ENCODE measurements at places on chromosomes 11 and 22. TPM values are rescaled to one million over a fixed set of nuclear protein-coding genes. Genes with fewer than 3 reads are reported as not detected.

Gene CTNND1
- total RNA-seq: 12.4 TPM

Gene PNPLA5
- not detected for total RNA-seq

Gene TUBA8
- total RNA-seq: 0.47 TPM

Gene OR52E8
- not detected for total RNA-seq

Gene OR10A3
- not detected for total RNA-seq

Gene MRGPRX2
- total RNA-seq: not detected

Gene PKP3
- total RNA-seq: 0.60 TPM

Gene MRGPRE
- not detected for total RNA-seq

GRCh38 chr22:30159561-30160353 lies 79.5 kb downstream of the HORMAD2 start:
- peak overlapping the region; percentile 13 for H3K27ac ChIP-seq
- H3K27me3 ChIP-seq: no peaks in the 10 kb centered on the region
- no peaks in the 10 kb centered on the region for H3K36me3 ChIP-seq
- H3K4me1 ChIP-seq: peaks cover 2% of the 10 kb centered on the region
- H3K4me3 ChIP-seq: no peak overlapping the region

- no peak for DNase-seq
- H3K36me3 ChIP-seq: peaks cover 22% of the 10 kb centered on the region
- peaks cover 75% of the 10 kb centered on the region for H3K4me1 ChIP-seq
Observed at GRCh38 chr11:63877658-63878241, 38.8 kb downstream of the MARK2 start.

DNA sequence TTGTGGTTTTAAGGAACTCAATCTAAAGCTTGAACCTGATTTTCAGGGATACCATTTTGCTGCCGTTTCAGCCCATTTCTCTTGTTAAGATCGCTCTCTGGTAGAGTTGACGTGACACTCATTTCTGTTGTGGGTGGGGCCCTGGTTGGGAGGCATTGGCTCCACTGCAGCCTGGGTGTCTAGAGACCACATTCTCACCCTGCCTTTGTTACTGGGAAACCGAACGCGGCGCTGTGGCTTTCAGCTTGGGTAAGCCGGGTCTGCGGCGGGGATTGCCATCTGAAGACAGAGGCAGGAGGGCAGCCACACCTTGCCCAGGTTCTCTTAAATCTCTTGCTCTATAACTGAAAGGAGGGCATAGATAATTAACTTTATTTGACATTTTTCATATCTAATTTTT lies 3.2 kb downstream of the EHF start:
- H3K27ac ChIP-seq: no peak overlapping the region
- peaks cover 3% of the 10 kb centered on the region for H3K27me3 ChIP-seq
- H3K4me1 ChIP-seq: peaks cover 10% of the 10 kb centered on the region
- H3K36me3 ChIP-seq: no peaks in the 10 kb centered on the region

DNA sequence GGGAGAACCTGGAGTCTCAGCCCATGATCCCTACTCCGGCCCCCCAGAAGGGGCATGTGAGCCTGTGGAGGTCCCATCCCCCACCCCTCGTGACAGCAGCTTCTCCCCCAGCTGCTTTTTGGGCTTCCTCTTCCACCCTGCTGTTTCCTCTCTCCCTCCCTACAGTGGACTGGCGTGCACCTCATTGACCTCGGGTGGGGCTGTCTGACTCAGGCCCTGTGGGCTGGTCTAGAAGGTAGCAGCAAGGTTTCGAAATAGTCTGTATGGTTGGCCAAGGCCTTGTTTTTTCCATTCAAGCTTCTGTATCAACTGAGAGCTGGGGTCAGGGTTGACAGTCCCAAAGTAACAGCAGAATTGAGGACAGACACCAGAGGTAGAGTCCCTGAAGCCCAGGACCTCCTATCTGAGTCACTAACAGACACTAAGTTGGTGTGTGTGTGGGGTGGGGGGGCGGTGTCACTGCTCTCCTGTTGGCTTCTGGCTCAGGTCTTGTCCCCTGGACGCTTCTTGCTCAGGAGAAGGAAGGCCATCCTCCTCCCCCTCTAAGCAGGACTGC lies 7.7 kb downstream of the SLC37A2 start:
- H3K4me1 ChIP-seq: peaks cover 14% of the 10 kb centered on the region
- no peak overlapping the region for H3K4me3 ChIP-seq
- no peak overlapping the region for H3K27ac ChIP-seq
- H3K27me3 ChIP-seq: peaks cover 7% of the 10 kb centered on the region
- DNase-seq: no peak
- no peaks in the 10 kb centered on the region for H3K36me3 ChIP-seq

GRCh38 chr11:50174189-50174588 lies 141.5 kb downstream of the OR4C45 start:
- no peak overlapping the region for H3K27ac ChIP-seq
- no peak for DNase-seq
- no peaks in the 10 kb centered on the region for H3K4me1 ChIP-seq
- no peaks in the 10 kb centered on the region for H3K27me3 ChIP-seq

- H3K27ac ChIP-seq: peak overlapping the region; percentile 75
- H3K36me3 ChIP-seq: no peaks in the 10 kb centered on the region
- no peaks in the 10 kb centered on the region for H3K27me3 ChIP-seq
- peaks cover 26% of the 10 kb centered on the region for H3K4me1 ChIP-seq
- peak overlapping the region; percentile 62 for H3K4me3 ChIP-seq
- peak; percentile 28 for DNase-seq
Observed at GRCh38 chr11:1263010-1263409, 40.1 kb downstream of the MUC5B start.

- no peaks in the 10 kb centered on the region for H3K36me3 ChIP-seq
- no peak overlapping the region for H3K4me3 ChIP-seq
- DNase-seq: peak; percentile 35
- H3K27ac ChIP-seq: no peak overlapping the region
Observed at GRCh38 chr11:125923012-125923579, 18.8 kb downstream of the DDX25 start.

- peak overlapping the region; percentile 81 for H3K4me3 ChIP-seq
- H3K36me3 ChIP-seq: peaks cover 13% of the 10 kb centered on the region
- peak overlapping the region; percentile 73 for H3K27ac ChIP-seq
- peak; percentile 74 for DNase-seq
- peaks cover 86% of the 10 kb centered on the region for H3K4me1 ChIP-seq
Observed at GRCh38 chr11:63888170-63889086, 28.5 kb downstream of the RCOR2 start.

DNA sequence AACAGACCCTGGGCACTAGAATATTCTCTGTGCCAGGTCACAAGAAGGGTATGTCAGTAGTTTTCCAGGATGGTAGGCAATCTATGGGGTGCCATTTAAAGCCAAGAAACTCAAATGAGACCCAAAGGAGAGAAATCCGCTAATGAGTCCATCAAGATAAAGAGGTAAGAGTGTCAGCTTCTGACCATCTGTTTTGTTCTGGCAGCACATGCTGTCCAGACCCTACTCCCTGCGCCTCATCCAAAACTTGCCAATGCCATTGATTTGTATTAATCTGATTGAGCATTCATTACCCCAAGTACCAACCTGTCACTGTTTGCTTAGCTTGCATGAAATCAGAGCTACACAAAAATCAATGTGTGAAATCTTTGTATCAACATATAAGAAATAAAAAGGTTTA lies 229.0 kb downstream of the BLID start:
- no peaks in the 10 kb centered on the region for H3K4me1 ChIP-seq
- no peak overlapping the region for H3K4me3 ChIP-seq
- no peak for DNase-seq
- H3K27ac ChIP-seq: no peak overlapping the region

DNA sequence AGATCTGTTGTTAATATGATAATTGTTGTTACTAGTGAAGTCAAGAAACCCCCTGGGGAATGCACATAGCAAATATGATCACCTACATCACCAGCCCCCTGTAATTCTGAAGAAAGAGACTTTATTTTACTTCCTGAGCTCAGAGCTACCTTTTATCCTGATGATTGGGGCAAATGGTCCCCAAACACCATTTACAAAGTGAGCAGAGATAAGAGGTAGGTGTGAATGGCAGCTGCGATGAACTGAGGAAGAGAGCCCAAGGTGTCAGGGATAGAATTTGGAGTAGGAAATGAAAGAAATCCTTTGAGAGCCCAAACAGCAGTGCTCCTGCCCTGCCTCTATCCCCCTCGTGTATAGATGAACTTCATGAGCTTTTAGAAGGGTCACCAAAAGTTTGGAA lies 69.1 kb downstream of the TENM4 start:
- no peaks in the 10 kb centered on the region for H3K36me3 ChIP-seq
- DNase-seq: no peak
- H3K27me3 ChIP-seq: no peaks in the 10 kb centered on the region
- no peak overlapping the region for H3K27ac ChIP-seq

GRCh38 chr11:88158081-88158480 lies 17.2 kb downstream of the RAB38 start:
- no peak for DNase-seq
- H3K27me3 ChIP-seq: no peaks in the 10 kb centered on the region
- H3K27ac ChIP-seq: no peak overlapping the region
- no peak overlapping the region for H3K4me3 ChIP-seq
- H3K36me3 ChIP-seq: no peaks in the 10 kb centered on the region

DNA sequence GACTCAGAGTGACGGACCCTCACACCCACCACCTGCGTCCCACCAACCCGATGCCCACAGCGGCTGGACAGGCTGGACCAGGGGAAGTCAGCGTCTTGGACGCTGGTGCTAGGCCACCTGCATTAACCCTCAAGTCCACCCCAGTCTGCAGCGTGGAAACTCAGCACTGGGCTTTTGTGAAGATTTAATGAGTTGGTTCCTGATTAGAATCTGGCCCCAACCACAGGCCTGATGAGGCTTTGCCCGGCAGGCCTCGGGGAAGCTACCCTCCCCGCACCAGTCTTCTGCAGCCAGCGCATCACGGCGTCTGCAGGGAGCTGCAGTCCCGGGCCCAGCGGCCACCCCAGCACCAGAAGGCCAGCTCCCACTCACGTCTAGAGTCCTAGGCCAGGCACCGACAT lies 101.0 kb downstream of the BRD1 start:
- no peak for DNase-seq
- no peak overlapping the region for H3K27ac ChIP-seq
- H3K36me3 ChIP-seq: no peaks in the 10 kb centered on the region
- H3K27me3 ChIP-seq: peaks cover 50% of the 10 kb centered on the region
- peaks cover 28% of the 10 kb centered on the region for H3K4me1 ChIP-seq

DNA sequence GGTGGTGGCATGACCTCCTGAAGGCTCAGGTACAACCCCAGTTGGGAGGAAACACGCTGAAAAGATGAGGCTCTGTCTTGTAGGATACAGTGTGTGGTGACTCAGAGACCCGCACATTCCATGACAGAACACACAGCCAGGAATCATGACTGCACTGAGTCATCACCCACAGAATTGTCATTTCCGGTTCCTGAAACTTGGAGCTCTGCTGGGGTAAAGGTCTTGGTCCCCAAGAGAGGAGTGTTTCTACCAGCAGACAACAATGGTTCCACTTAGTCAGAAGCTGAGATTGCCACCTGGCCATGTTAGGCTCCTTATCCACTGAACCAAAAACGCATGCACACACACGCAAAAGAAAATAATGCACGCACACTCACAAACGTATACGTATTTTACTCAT lies 31.5 kb upstream of the CYB5R3 start:
- no peaks in the 10 kb centered on the region for H3K27me3 ChIP-seq
- H3K4me1 ChIP-seq: no peaks in the 10 kb centered on the region
- no peaks in the 10 kb centered on the region for H3K36me3 ChIP-seq
- H3K4me3 ChIP-seq: no peak overlapping the region

- H3K4me1 ChIP-seq: no peaks in the 10 kb centered on the region
- H3K4me3 ChIP-seq: no peak overlapping the region
- H3K27ac ChIP-seq: no peak overlapping the region
Observed at GRCh38 chr22:22228921-22229320, 15.7 kb upstream of the VPREB1 start.

DNA sequence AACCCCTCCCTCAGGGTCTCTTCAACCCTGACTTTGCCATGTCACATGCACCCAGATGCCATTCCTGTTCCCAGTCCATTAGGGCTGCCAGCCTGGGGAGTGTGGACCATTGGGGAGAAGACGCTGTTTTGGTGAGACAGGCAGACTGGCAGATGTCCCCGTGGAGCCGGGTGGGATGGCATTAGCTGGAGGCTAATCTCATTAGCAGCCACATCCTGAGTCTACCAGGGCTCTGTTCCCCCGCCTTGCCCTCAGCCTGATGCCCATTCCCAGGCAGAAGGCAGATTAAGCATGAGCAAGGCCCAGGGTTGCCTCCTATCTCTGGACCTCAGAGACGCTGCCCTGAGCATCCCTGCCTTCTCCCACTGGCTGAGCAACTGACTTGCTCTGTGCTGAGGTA lies 46.4 kb upstream of the ALX4 start:
- H3K36me3 ChIP-seq: no peaks in the 10 kb centered on the region
- H3K4me1 ChIP-seq: no peaks in the 10 kb centered on the region
- peaks cover 13% of the 10 kb centered on the region for H3K27me3 ChIP-seq
- H3K27ac ChIP-seq: no peak overlapping the region

DNA sequence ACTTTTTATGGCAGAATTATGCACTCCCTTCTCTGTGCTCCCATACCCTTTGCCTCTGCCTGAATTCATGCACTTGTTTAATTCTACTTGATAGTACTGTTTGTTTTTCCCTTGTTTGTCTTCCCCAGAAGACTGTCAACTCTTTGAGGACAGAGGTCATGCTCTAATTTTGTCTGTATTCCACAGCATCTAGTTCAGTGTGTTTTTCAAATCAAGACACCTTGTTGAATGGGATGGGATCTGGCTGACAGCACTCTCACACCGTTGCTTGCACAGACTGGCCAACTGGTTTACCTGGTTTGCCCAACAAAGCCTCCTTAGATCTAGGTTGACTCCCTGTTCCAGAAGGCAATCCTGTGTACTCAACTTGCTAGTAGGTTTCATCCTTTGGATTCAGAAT lies 121.2 kb upstream of the TIMP3 start:
- DNase-seq: no peak
- no peaks in the 10 kb centered on the region for H3K4me1 ChIP-seq
- H3K36me3 ChIP-seq: no peaks in the 10 kb centered on the region

- H3K27ac ChIP-seq: no peak overlapping the region
- H3K27me3 ChIP-seq: no peaks in the 10 kb centered on the region
- H3K4me1 ChIP-seq: peaks cover 20% of the 10 kb centered on the region
- no peak overlapping the region for H3K4me3 ChIP-seq
Observed at GRCh38 chr11:6229911-6230310, 4.5 kb downstream of the FHIP1B start.

DNA sequence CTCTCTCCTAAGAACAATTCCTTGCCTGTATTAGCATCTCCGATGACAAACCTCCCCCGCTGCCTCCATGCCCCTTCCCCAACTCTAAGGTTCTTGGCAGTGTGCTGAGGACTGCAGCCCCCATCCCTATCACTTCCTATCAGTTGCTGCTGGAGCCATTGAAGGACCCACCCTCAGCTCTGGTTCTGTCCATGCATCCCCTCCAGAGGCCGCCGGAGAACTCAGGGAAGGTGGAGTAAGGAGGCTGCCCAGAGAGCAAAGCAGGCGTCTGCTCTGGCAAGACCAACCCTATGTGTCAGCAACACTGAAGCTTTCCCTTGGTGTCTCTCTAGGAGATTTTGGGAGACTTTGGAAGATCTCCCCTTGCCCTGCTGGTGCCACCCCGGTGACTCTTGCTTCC lies 1139.5 kb downstream of the TBC1D22A start:
- no peak overlapping the region for H3K27ac ChIP-seq
- H3K4me1 ChIP-seq: no peaks in the 10 kb centered on the region
- no peak overlapping the region for H3K4me3 ChIP-seq

- DNase-seq: no peak
- no peaks in the 10 kb centered on the region for H3K27me3 ChIP-seq
- H3K4me3 ChIP-seq: no peak overlapping the region
- H3K4me1 ChIP-seq: peaks cover 10% of the 10 kb centered on the region
- H3K27ac ChIP-seq: no peak overlapping the region
Observed at GRCh38 chr11:35322318-35322979, 96.9 kb downstream of the SLC1A2 start.

- no peaks in the 10 kb centered on the region for H3K36me3 ChIP-seq
- H3K4me1 ChIP-seq: no peaks in the 10 kb centered on the region
Observed at GRCh38 chr11:84719935-84720577, 907.1 kb downstream of the DLG2 start.

- no peak overlapping the region for H3K27ac ChIP-seq
- H3K36me3 ChIP-seq: no peaks in the 10 kb centered on the region
- H3K27me3 ChIP-seq: no peaks in the 10 kb centered on the region
- no peaks in the 10 kb centered on the region for H3K4me1 ChIP-seq
- no peak overlapping the region for H3K4me3 ChIP-seq
Observed at GRCh38 chr22:49620666-49621065, 207.0 kb downstream of the BRD1 start.

Measured in CD4-positive, alpha-beta T cell (primary cell).